Small intestine (tissue), 16 donors: ENCODE measurements at places on chromosomes 13 and 19. TPM values are rescaled to one million over a fixed set of nuclear protein-coding genes. Genes with fewer than 3 reads are reported as not detected.
A peak's percentile ranks its signal among the peaks of the same experiment; 100 is the strongest.

DNA sequence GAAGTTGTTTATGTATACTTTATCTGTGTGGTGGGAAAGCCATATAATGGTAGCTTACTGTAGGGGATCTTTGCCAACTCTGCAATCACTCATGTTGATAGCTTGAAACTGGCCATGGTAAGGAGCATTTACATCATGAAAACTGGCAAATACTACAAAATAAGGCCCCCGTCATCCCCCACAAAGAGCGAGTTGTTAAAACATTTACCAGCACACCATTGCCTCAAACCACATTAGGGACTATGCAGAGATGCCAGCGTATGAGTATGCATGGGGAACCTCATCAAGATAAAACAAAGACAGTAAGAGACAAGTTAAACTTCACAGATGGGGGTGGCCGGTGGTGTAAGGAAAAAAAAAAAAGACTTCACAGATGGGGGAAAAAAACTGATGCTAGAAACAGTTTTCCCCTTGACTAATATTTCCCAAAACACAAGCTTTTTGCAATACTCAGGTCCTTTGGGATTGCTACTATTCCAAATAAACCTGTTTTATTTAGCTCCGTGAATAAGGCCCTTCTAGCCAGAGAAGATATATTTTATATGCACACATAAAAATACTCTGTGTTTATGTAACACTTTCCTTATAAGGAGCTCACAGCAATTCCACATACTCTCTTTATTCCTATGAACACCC lies 70.6 kb upstream of the SERP2 start:
- no peaks in the 10 kb centered on the region for H3K4me1 ChIP-seq
- H3K4me3 ChIP-seq = no peak overlapping the region
- DNase-seq = no peak
- no peak overlapping the region for H3K27ac ChIP-seq

TEAD2 gene
- 11.0 TPM for polyA plus RNA-seq

SULT2A1 gene
- polyA plus RNA-seq = 275 TPM

GRCh38 chr19:15014579-15014978 lies 34.7 kb upstream of the CASP14 start:
- no peak overlapping the region for H3K4me3 ChIP-seq
- H3K27me3 ChIP-seq = peaks cover 14% of the 10 kb centered on the region
- DNase-seq = no peak
- H3K4me1 ChIP-seq = no peaks in the 10 kb centered on the region
- H3K36me3 ChIP-seq = no peaks in the 10 kb centered on the region
- no peak overlapping the region for H3K27ac ChIP-seq

GRCh38 chr13:30998136-30999088 lies 66.0 kb downstream of the TEX26 start:
- DNase-seq = peak; percentile 9
- H3K27me3 ChIP-seq = peaks cover 4% of the 10 kb centered on the region
- H3K36me3 ChIP-seq = no peaks in the 10 kb centered on the region
- no peak overlapping the region for H3K4me3 ChIP-seq

- H3K4me1 ChIP-seq = no peaks in the 10 kb centered on the region
- no peak for DNase-seq
- H3K27ac ChIP-seq = no peak overlapping the region
- H3K4me3 ChIP-seq = no peak overlapping the region
Measured at GRCh38 chr13:99331881-99332293, 24.7 kb upstream of the GPR183 start.

GRCh38 chr13:106527445-106527801 lies 8.0 kb downstream of the EFNB2 start:
- no peak overlapping the region for H3K27ac ChIP-seq
- H3K4me3 ChIP-seq = no peak overlapping the region
- H3K27me3 ChIP-seq = peaks cover 2% of the 10 kb centered on the region
- H3K4me1 ChIP-seq = no peaks in the 10 kb centered on the region
- peaks cover 1% of the 10 kb centered on the region for H3K36me3 ChIP-seq

NRTN gene
- polyA plus RNA-seq = 3.0 TPM

RUBCNL gene
- polyA plus RNA-seq = 4.1 TPM

DNA sequence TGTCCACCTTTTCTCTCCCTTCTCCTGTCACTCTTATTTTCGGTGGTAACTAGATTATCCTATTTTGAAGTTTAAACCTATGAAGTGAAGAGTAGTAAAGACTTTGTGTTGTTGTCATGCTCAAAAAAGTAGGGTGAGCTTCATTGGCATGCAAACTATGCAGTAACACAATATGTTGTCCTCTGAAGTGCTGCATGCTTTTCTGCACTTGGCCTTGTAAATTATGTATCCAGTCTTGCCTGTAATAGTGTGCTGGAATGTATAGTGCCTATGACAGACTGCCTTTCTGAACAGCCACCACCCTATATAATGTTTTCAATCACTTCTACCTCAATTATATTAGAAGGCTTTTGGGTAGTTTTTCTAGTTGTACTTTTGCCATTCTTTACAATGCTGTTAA lies 1198.2 kb upstream of the PCDH20 start:
- no peak overlapping the region for H3K4me3 ChIP-seq
- no peaks in the 10 kb centered on the region for H3K27me3 ChIP-seq
- DNase-seq = no peak
- H3K27ac ChIP-seq = no peak overlapping the region
- no peaks in the 10 kb centered on the region for H3K36me3 ChIP-seq
- H3K4me1 ChIP-seq = no peaks in the 10 kb centered on the region

GRCh38 chr13:26589754-26590153 lies 32.3 kb downstream of the WASF3 start:
- no peaks in the 10 kb centered on the region for H3K27me3 ChIP-seq
- no peaks in the 10 kb centered on the region for H3K36me3 ChIP-seq
- no peak overlapping the region for H3K27ac ChIP-seq
- H3K4me3 ChIP-seq = no peak overlapping the region
- DNase-seq = no peak

ENOX1 gene
- polyA plus RNA-seq = not detected

DNA sequence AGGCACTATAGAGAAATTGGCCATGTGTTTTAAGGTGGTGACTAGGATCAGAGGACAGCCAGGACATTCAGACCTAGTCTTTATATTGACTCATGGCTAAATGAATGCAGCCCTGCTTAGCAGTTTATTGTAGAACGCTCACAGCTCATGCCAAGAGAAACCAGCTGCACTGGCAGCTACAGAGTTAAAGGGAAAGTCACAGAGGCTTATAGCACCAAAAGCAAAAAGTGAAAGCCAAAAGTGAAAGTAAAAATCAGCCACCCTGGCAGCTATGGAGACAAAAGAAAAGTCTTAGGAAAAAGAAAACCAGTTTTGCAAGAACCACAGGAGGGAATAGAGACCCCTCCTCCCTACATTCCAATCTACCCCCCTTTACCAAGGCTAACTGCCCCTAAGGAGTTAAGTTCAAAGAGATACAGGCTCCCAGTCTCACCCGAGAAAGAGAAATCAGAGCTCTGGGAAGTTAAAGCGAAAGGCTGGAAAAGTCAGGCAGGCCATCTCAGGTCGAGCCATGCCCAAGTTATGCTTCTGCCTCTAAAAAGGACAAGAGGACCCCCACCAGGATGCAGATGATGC lies 99.0 kb downstream of the ZNF429 start:
- no peak overlapping the region for H3K4me3 ChIP-seq
- no peaks in the 10 kb centered on the region for H3K36me3 ChIP-seq
- H3K27ac ChIP-seq = peak overlapping the region; percentile 42

DNA sequence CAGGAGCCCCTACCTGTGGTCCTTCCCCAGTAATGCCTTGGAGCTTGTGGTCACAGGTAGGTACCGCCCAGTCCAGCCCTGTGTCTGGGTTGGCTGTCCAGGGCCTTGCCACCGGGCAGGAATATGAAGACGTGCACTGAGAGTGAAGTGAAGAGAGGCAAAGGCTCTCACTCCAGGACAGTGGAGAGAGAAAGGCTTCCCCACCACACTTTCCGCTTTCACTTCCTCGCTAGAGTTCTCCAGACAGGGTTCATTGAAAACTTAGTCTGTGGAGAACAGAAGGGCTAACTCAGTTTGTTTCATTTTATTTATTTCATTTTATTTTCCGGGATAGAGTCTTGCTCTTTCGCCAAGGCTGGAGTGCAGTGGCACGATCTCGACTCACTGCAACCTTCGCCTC lies 14.2 kb downstream of the FCAR start:
- no peaks in the 10 kb centered on the region for H3K4me1 ChIP-seq
- H3K27me3 ChIP-seq = no peaks in the 10 kb centered on the region
- DNase-seq = no peak
- no peak overlapping the region for H3K4me3 ChIP-seq

NOVA2 gene
- 0.86 TPM for polyA plus RNA-seq

- no peak for DNase-seq
- no peaks in the 10 kb centered on the region for H3K36me3 ChIP-seq
- no peaks in the 10 kb centered on the region for H3K4me1 ChIP-seq
- no peaks in the 10 kb centered on the region for H3K27me3 ChIP-seq
Measured at GRCh38 chr19:7242601-7243258, 51.5 kb downstream of the INSR start.

CCDC159 gene
- polyA plus RNA-seq = 24.1 TPM

CGB2 gene
- not detected for polyA plus RNA-seq

- no peaks in the 10 kb centered on the region for H3K27me3 ChIP-seq
- no peak overlapping the region for H3K27ac ChIP-seq
- H3K4me1 ChIP-seq = no peaks in the 10 kb centered on the region
- no peak for DNase-seq
- no peak overlapping the region for H3K4me3 ChIP-seq
Measured at GRCh38 chr13:85093808-85094207, 705.4 kb downstream of the SLITRK6 start.

SELENOV gene
- 0.32 TPM for polyA plus RNA-seq

DNA sequence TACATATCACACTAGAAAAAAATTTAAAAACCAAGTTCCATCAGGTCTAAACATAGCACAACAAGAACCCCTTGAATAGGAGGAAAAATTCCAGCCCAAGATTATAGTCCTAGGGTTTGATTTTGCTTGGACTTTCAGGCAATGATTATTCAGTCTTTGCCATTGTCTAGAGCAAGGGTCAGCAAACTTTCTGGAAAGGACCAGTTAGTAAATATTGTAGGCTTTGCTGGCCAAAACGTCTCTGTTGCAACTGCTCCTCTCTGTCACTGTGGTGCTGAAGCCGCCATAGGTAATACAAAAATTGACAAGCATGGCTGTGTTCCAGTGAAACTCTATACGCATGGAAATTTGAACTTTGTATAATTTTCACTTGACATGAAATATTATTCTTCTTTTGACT lies 95.5 kb upstream of the UBAC2 start:
- H3K36me3 ChIP-seq = no peaks in the 10 kb centered on the region
- DNase-seq = no peak
- no peaks in the 10 kb centered on the region for H3K27me3 ChIP-seq

ATCAY gene
- 0.34 TPM for polyA plus RNA-seq

ZNF99 gene
- 0.01 TPM for polyA plus RNA-seq

- H3K27me3 ChIP-seq = peaks cover 66% of the 10 kb centered on the region
- no peak overlapping the region for H3K4me3 ChIP-seq
- no peak for DNase-seq
- no peaks in the 10 kb centered on the region for H3K36me3 ChIP-seq
Measured at GRCh38 chr13:99992949-99993351, 11.4 kb downstream of the ZIC2 start.

DNA sequence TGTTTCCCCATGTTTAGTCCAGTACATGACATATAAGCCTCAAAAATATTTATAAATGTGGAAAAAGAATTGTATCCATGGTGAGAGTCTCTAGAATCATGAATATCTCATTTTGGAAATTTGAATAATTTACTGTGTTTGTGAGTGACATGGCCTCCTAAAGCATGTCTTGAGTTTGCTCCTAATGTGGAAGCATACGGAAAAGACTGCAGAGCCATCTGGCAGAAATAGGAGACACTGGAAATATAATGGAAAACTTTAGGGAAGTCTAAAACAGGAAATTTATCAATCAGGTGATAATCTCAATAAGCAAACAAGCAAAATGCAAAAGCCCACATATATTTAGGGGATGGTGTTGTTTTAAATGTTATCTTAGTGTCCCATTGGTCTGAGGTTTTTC lies 465.0 kb downstream of the TDRD3 start:
- no peak overlapping the region for H3K27ac ChIP-seq
- H3K27me3 ChIP-seq = no peaks in the 10 kb centered on the region
- H3K4me1 ChIP-seq = no peaks in the 10 kb centered on the region
- no peak for DNase-seq

RDH8 gene
- polyA plus RNA-seq = not detected

DNA sequence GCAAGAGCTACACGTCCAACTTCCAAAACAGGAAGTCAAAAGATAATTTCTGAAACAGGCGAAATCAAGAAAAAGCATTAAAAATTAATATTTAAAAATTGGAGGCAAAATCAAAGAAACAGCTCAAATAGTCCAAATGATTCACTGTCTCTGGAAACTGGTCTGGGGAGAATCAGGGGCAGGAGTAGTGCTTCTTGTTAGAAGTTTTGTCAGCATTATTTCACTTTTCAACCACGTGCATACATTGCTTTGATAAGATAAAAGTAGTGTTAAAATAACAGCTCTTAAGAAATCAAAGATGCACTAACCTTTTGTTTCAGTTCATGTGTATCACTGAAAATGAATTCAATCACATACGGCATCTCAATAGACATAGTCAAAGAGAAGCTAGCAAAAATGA lies 53.8 kb downstream of the PARP4 start:
- no peak for DNase-seq
- no peak overlapping the region for H3K4me3 ChIP-seq
- no peaks in the 10 kb centered on the region for H3K27me3 ChIP-seq
- no peak overlapping the region for H3K27ac ChIP-seq

OR7D2 gene
- 0.04 TPM for polyA plus RNA-seq
